WERI-Rb-1 (cell line): ENCODE measurements at places on chromosomes 5 and 9.

- no peak for DNase-seq
These were observed 121.3 kb upstream of the OSMR start for GRCh38 chr5:38724301-38725030.

GRCh38 chr5:169421677-169422076 is 120.7 kb upstream of the SLIT3 start:
- no peak for DNase-seq

GRCh38 chr9:4591123-4591500 is 71.0 kb upstream of the PLPP6 start:
- DNase-seq = no peak

DNA sequence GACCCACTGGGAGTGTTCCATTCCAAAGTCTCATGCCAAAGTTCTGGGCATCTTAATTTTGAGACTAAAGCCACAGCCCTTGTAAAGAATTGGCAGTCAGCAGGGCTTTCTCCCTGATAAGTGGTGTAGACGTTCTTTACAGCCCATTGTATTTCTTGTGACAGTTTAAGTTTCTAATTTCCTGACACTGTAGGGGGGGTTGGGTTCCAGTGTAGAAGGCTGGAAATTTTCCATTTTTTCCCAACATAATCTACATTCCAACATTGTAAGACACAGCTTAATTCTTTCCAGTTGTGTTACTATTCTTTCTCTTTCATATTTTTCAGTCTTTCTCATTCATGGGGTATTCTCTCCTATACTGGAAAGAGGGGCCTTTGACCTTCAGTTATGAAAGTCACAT is 121.1 kb downstream of the FBXL7 start:
- DNase-seq = no peak

GRCh38 chr9:113658545-113658895 is 195.0 kb downstream of the RGS3 start:
- DNase-seq = no peak

DNA sequence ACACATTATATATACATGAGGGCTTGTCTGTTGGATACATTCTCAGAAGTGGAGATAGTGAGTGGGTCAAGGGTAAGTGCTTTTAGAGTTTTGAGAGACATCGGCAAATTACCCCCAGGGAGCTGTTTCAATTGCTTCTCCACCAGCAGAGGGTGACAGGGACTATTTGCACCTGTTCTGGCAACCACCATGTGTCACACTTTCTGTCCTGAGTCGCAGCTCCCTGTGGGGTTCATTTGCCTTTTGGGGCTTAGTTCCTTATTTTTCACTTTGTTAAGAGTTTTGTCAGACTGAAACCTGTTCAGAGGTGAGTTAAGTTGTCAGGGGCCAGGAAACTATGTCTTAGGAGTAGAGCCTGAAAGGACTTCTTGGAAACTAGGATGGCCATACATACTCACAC is 20.1 kb upstream of the SLC36A1 start:
- no peak for DNase-seq

DNA sequence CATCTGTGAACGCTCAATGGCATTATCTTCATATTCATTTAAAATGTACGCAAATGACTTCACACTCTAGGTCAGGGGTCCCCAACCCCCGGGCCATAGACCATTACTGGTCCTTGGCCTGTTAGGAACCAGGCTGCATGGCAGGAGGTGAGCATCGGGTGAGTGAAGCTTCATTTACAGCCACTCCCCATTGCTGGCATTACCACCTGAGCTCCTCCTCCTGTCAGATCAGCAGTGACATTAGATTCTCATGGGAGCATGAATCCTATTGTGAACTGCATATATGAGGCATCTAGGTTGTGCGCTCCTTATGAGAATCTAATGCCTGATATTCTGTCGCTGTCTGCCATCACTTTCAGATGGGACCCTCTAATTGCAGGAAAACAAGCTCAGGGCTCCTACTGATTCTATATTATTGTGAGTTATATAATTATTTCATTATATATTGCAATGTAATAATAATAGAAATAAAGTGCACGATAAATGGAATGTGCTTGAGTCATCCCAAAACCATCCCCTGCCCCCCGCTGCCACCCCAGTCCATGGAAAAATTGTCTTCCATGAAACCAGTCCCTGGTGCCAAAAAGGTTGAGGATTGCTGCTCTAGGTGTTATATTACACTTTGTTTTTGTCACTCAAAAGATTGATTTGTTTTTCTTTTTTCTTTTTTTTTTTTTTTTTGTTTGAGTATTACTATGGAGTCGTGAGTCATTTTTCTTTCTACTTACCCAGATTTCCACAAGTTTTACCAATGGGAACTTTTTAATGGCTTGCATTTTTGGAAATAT is 127.2 kb downstream of the DOCK8 start:
- DNase-seq = no peak

DNA sequence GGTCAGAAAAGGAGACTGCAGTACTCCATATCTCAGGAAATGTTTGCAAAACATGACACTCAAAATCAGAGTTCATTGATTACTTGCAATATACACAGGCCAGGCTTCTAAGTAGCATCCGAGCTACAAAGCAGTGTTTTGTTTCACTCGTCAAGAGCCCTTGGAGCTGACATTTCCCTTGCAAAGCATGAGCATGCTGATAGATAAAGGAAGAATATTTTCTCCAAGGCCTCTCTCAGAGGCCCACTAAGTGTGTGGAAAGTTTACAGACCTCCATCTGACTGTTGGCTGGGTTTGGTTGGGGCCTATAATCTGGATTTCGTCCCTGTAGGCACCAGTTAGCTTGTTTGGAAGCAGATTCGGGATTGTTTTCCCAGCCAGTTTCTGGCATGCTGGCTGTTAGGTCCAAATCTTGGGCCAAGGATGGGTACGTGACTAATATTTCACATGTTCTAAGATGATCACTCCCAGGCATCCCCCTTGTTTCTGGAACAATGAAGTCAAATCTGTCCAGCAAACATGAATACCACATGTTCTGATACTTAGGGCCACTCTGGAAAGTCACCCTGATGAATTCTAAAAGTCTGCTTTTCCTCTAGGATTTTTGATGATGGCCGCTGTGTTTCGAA is 161.3 kb downstream of the RFK start:
- no peak for DNase-seq

- no peak for DNase-seq
These were observed 330.2 kb downstream of the PIK3R1 start for GRCh38 chr5:68545636-68546295.

GRCh38 chr9:110602281-110602680 is 22.7 kb upstream of the SVEP1 start:
- DNase-seq = no peak

GRCh38 chr5:69492391-69492922 is at the start of gene OCLN:
TSS of gene OCLN (plus strand) at chr5:69492790. CDS start at chr5:69504245, 11,455 bp downstream.
- peak; percentile 89 for DNase-seq

DNA sequence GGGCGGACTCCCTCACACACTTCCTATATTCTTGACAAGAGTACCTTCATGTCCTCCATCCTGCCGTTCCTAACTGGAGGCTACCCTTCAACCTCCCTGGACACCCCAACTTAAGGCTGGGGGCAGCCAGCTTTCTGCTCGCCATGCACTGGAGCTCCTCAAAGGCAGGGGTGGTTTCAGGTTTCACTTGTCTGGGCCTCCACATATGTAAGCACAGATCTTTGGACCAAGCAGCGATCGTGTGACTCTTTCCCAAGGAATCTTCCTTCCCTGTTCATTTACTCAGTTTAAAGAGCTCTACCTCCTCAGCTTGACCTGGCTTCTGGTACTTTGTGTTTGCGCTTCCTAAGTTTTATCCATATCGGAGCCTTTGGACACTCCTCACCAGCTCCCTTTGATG is 34.2 kb upstream of the TRPC7 start:
- DNase-seq = no peak

DNA sequence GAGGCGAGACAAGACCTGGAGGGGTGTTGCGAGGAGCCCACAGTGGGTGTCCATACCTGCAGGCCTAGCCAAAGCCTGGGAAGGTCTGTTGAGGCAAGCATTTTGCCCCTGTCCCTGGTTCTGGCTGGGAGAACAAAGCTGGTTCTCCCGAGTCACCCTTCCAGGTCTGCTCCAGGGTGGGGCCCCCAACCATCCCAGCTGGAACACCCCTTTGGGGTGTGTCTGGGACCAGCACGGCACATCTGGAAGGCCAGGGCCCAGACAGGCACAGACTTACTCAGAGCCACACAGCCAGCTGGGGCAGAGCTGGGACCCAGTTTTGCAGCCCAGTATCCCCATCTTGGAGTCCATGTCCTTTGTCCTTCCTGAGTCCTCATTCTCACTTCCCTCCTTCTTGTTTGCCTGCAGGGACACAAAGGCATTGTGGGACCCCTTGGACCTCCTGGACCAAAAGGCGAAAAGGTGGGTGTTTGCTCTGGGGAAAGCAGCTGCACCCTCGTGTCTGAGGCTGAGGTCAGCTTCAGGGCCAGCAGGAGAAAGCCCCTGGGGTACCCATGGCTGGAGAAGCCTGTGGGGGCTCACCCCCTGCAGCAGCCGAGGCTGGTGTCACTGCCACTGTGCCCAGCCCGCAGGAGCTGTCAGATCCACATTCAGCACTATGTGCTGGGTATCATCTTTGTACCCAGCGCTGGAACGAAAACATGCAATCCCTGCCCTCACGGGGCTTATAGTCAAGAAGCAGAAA is 38.4 kb upstream of the ORM1 start:
- peak; percentile 8 for DNase-seq

DNA sequence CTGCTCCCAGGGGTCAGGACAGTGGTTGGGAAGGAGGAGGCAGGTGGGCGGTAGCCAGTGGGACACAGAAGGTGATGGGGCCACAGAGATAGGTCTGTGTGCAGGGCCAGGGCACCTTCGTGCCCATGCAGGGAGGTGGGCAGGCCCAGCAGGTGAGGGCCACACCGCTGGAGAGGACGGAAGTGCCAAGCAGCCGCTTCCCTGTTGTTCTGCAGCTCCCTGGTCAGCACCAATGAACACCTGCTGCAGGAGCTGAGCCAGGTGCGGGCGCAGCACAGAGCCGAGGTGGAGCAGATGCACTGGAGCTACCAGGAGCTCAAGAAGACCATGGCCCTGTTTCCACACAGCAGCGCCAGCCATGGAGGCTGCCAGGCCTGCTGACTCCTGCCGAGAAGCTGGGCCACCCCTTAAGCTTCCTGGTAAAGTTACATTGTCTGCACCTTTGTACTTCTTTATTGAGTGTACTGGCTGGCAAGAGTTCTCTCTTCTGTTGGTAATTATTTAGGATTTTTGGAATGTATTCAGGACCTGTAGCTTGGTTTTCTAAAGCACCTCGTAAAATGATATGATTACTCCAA is 40.3 kb downstream of the TPPP start:
- no peak for DNase-seq

DNA sequence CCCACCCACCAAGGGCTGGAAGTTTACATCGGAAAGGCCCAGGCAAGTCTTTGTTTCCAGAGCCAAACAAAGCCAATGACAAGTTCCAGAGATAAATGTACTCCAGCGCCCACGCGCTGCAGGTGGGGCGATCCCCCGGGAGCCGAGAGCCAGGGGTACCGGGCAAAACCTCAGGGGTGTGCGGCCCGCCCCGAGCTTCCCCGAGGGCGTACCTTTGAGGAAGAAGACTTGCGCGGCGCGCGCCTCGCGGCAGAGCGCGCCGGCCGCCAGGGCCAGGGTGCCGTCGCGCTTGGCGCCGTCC is 671 bp downstream of the DUSP1 start:
- no peak for DNase-seq

DNA sequence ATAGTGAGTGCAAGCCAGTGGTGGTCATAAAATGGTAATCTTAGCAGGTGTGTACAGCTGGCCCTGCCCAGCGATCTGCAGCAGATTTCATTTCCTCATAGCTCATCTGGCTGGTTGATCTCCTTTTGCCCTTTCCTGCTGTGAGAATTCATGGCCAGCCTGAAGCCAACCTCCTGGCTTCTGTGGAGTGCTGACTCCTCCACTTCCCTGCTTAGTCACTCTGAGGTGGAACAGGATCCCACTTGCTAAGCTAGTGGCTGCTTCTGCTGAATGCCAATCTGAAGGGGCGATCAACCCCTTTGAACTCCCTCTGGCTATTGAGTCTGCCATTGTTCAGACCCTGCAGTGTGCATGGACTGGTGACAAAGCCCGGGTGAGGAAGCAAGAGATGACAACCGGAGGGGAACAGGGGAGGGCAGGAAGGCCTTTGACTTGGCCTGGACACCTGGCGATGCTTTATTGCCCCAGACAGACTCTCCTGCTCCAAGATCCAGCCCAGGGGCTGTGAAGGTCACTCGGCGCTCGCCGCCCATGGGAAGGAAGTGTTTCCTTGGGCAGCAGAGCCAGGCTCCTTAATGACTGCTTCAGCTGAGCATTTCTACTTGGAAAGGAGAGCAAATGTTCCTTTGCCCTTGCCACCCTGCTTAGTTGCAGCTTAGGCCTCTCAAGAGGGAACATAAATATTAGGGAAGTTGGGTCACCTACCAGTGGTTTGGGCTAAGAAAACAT is 341.1 kb downstream of the ZSWIM6 start:
- no peak for DNase-seq

DNA sequence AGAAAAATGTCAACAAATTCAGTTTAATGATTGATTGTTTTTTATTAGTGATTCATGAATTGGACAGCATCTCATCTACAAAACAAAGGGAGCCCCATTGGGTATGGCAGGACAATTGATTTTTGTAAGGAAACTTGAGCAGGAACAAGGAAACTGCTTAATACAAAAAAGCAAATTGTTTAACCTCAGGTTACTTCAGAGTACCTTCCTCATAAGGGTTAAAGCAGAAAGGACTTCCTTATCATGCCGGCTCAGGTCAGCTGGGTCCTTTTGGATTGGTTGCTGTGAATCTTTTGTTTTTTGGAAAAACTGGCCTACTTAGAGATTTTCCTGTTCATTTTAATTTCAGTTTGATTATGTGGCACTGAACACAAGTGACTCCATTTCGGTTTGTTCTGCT is 211.8 kb downstream of the ARRDC3 start:
- DNase-seq = no peak

DNA sequence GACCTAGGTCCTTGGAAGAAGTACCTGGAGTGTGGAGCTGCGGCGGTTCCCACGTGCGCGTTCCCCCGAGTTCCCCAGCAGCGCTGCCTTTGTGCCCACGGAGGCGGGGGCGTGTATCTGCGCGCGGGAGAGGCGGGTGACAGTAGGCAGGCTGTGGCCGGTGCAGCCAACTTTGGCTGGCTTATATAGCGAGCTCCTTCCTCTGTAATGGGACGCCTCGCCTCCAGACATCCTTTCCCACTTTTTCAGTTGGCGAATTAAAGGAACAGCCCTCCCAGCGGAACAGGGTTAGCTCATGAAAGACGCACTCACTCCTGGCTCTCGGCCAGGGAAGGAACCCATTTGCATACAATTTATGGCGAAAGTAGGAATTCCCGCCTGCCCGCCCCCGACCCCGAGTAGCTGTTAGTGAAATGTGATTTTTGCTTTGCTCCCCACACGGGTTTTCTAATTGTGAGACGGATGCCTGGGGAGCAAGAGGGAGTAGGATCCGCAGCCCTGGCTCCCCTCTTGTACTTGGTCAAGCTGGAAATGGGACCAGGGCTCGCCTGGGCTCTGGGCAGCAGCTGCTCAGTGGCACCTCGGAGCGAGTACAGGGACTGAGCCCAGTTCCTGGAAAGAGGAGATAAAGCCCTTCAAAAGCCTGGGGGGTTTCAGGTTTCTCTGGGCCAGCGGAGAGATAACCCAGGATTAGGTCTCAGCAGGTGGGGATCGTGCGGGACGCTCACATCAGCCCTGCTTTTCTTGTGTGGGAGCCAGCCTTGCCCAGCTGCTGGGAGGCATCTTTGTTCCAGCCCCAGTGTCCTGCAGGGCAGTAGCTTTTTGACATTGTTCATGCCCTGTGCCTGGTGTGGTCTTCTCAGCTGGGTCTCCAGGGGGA is at the start of gene TNC:
TSS of gene TNC (minus strand) at position 159 of the 880 bp plus-strand sequence. CDS start 27,139 bp downstream, outside the sequence.
- peak; percentile 96 for DNase-seq

- no peak for DNase-seq
These were observed 6.1 kb downstream of the GLIPR2 start for GRCh38 chr9:36142510-36143244.
